NCI-H2029 (cell line): ENCODE measurements at places on chromosomes 7 and 10.

- no peak for DNase-seq
Observed at GRCh38 chr10:12742771-12743170, 258.7 kb downstream of the CCDC3 start.

- no peak for DNase-seq
Observed at GRCh38 chr7:136326045-136326609, 349.0 kb upstream of the MTPN start.

GRCh38 chr10:110407301-110408170 lies 90.2 kb upstream of the DUSP5 start:
- no peak for DNase-seq

GRCh38 chr10:23585666-23586065 lies 146.8 kb downstream of the OTUD1 start:
- no peak for DNase-seq
